ENCODE measurements at places on chromosomes 16 and 17.

DNA sequence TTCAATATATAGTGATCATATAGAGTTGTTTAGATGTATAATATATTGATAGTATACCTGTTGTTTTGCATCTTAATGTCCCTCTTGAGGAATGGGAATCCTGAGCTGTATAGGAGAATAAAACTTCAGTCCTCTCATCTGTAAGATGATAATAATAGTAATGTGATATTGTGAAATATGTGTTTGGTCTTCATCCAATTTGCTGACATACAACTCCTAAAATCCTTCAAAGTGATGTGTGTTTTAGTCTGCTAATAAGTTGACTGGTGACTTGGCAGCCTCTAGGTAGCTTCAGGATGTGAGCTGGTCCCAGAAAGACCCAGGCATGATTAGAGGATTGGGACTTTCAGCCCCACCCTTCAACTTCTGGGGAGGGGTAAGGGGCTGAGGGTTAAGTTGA, 22.8 kb upstream of the NFAT5 start:
- no peak for DNase-seq

GRCh38 chr16:14449790-14450480, 180.1 kb downstream of the PARN start:
- no peak for DNase-seq

GRCh38 chr16:59783191-59783590, 1049.1 kb upstream of the GOT2 start:
- DNase-seq = no peak

GRCh38 chr16:424033-424622, 1.3 kb upstream of the RAB11FIP3 start:
- no peak for DNase-seq

- peak; percentile 65 for DNase-seq
Measured at GRCh38 chr17:18033442-18034099, 5.4 kb downstream of the ATPAF2 start.

DNA sequence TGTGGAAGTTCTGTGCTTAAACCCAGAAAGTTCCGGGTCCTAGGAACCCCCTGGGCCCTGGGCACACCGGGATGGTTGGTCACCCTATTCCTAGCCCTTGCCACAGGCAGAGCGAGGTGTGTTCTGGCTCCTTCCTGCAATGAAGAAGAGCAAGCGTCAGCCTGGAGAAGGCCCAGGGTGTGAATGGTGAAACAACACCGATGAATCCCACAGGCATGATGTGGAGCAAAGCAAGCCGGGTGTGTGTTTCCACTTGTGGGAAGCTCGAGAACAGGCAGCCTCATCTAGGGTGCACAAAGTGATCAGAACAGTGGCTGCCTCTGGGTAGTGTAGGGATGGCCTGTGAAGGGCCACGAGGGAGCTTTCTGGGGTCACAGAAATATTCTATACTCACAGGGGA, 13.8 kb downstream of the KCNG4 start:
- DNase-seq = no peak

DNA sequence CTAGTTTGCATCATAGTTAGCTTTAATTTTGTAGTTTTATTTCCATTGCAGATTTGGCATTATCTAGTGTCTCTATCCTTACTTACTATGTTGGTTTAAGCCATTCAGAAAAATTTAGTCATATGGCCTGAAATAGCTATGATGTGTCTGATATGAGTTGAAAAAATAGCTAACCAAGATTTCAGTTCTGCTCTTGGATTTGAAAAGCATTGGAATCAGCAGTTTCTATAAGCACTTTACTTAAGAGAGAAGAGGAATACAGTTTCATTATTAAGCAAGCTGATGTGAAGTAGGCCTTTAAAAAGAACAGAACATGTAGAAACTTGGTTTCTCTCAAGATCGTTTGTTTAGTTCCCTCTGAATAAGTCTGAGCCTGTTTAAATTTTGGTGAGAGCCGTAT, 25.9 kb downstream of the LPCAT2 start:
- DNase-seq = no peak
